ENCODE measurements at places on chromosomes 2 and 18.

DNA sequence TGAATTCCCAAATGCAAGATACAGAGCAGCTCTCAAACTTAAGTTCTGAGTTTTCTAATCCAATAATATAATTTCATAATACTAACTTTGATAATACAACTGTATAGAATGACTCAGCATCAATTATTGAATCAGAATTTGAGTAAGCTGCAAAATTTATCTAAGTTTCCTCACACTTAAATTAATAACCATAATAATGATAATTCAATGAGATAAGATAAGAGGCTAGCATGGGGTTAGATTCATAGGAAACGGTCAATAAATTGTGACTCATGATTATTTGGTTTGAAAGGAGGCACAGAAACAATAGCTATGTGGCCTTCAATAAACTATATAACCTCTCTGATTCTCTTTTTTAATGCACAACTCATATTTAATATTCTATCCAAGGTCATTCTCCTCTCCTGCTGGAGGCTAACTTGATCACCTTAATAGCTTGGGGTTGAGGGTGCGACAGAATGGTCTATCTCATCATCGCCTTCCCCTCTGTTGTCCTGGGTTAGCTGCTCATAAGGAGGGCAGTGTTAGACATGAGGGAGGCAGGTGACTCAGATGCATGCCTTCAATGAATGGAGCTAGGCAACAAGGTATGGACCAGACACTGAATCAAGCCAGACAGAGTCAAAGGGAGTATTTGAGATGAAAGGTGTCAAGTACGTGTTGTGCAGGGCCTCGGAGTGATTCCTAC is 36.2 kb upstream of the BMP10 start:
- DNase-seq, result no peak

DNA sequence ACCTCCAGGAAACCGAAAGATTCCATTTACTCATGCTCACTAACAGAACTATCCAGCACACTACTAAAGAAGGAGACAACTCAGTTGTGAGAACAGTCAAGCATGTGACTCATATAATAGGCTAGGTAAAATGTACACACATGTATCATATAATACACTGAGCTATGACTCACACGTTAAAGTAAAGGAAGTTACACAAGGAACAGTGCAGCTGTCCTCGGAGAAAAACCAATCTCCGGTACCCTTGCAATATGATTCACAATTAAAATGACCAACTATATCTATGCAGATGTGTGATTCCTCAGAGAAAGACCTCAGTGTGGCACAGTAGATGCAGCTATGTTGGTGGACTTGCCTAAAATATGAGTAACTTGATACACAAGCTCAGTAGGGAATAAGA is 76.5 kb downstream of the STRN start:
- peak; percentile 95 for DNase-seq

DNA sequence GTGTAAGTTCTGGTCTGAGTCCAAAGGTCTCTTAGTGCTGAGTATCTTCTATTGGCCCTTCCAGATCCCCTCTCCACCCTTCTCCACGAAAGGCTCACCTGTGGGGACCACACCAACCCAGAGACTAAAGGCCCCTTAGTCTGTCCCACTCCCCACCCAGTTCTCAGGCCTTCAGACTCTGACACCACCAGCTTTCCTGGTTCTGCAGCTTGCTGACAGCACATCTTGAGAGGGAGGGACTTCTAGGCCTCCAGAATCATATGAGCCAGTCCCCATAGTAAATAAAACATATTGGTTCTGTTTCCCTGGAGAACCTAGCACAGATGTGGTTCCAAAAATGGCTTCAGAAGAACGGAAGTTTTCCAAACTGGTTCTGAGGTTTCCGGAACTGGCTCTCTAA is 38.5 kb upstream of the KLF11 start:
- no peak for DNase-seq

GRCh38 chr2:45166229-45166890 is 157.1 kb upstream of the SIX2 start:
- DNase-seq, result no peak

- no peak for DNase-seq
Observed at GRCh38 chr2:213726101-213726500, 441.8 kb downstream of the SPAG16 start.

- DNase-seq, result peak; percentile 20
Observed at GRCh38 chr18:39455285-39455684, 1889.7 kb upstream of the CELF4 start.

DNA sequence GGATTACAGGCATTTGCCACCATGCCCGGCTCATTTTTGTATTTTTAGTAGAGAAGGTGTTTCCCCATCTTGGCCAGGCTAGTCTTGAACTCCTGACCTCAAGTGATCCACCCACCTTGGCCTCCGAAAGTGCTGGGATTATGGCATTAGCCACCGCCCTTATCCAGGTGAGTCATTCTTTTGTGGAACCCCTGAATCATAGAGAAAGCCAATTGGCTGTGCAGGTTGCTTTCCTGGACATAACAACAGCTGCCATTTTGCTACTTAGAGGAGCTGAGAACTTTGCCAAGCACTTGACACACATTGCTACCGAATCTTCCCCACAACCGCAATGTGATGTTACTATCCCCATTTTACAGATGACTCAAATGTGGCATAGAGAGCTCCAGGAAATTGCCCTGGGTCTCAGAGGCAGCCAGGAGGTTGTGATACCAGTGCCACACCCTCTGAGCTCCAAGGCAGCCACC is 36.0 kb downstream of the SETBP1 start:
- DNase-seq, result no peak

DNA sequence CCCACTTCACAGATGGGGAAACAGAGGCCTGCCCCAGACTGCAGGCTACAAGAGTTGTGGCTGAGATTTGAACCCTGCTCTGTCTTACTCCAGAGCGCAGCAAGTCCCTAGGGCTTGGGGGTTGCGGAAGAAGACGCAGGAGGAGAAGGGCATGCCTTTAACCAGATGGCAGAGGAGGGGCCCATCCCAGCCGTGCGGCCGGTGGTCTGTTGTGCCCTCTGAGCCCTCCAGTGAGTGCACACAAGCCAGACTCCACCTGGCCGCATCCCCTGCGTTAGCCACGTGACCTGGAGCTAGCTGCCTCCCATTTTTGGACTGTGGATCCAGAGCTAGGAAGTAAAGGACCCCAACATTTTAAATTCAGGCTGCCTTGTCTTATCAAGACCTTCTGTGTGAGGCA is 2.8 kb downstream of the KCNIP3 start:
- DNase-seq, result no peak

- no peak for DNase-seq
Observed at GRCh38 chr18:43830947-43831346, 553.7 kb upstream of the SYT4 start.

GRCh38 chr18:69401226-69401971 is 711 bp downstream of the DOK6 start:
- DNase-seq, result peak; percentile 23

- DNase-seq, result no peak
Observed at GRCh38 chr2:113834051-113834730, 55.7 kb upstream of the ACTR3 start.

All from fibroblast of skin of back (primary cell).